ENCODE measurements at places on chromosomes 11 and 22.

DNA sequence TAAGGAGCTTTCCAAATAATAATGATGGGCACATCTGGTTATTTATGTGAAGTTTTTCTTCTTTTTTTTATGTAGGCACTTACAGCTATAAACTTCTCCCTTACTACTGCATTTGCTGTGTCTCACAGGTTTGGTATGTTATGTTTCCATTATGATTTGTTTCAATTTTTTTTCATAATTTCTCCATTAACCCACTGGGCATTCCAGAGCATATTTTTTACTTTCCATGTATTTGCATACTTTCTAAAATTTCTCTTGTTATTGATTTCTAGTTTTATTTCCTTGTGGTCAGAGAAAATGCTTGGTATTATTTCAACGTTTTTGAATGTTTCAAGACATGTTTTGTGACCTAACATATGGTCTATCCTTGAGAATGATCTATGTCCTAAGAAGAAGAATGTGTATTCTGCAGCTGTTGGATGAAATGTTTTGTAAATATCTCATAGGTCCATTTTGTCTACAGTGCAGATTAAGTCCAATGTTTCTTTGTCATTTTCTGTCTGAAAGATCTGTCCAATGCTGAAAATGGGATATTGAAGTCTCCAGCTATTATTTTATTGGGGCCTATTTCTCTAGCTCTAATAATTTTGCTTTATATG lies 362.1 kb downstream of the DDX10 start:
- DNase-seq = no peak

DNA sequence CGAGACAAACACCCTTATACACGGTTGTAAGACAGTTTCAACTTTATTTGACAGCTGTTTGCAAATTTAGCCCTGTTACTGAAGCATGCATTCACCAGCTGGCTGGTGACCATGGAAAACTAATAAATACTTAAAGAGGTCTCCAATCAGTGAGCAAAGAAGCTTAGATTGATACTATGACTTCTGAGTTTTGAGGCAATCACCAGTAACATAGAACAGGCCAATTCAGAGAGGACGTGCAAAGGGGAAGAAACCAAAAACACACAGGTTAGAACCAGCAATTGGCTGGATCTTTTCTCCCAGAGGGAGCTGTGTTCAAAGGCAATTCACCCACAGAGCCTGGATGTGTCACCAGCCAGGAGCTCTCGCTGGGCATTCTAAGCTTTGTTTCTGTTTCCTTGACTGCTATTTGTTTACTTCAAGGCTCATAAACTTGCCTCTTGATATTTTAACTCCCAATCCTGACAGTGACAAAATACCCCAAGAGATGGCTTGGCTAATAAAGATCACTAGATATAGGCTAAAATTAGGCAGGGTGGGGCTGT lies 113.6 kb upstream of the MTMR2 start:
- no peak for DNase-seq

DNA sequence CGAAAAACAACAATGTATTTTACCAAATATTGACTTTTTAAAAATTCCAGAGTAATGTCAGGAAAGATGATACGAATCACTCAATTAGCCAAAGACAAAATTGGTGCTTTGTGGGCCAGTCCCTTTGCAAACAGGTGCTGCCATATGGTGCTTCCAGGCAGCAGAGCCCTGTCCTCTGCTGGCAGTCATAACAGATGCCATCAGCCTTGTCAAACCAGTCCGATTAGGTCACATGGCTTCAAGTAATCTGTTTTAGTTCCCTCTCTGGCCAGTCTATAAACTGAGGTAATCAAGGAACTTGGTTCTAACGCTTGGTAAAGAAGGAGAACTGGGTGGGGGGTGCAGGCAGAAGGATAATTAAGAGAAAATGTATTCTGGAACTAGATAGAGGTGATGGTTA lies 49.1 kb upstream of the CAPRIN1 start:
- no peak for DNase-seq

DNA sequence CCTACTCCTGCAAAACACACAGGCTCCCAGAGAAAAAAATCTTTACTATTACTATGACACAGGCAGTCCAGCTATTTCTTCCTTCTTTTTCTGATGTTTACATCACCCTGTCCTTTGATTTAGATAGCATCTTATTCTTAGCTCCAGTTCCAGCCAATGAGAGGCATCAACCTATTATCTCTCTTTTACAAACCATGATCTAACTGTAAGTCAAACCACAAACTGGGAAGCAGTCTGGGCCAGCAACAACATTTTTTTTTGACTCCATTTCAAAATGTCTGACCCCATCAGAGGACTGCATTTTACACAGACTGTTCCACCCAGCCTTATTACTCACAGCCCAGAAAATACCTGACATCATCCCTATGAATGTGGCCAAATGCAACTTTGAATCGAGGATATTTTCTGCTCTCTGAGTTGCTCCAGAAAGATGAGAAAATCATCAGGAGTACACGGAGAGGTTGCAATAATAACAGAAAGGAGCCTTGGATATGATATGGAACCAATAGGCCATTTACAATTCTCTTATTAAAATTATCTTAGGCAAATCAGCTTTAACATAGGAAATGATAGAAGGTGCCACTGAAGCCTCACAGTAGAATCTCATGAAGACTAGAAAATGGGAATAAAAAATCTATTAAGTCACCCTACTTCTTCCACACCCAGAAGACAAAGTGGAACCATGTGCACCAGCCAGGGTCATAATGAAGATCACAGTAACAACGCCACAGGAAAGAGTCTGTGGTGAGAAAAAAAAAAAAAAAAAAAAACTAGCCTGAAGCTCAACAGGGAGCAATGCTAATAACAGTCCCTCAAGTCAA lies 21.2 kb downstream of the TBRG1 start:
- DNase-seq = no peak

Measured in keratinocyte (primary cell).